ENCODE measurements at places on chromosomes 4 and X. TPM values are rescaled to one million over a fixed set of nuclear protein-coding genes. Genes with fewer than 3 reads are reported as not detected.

DNA sequence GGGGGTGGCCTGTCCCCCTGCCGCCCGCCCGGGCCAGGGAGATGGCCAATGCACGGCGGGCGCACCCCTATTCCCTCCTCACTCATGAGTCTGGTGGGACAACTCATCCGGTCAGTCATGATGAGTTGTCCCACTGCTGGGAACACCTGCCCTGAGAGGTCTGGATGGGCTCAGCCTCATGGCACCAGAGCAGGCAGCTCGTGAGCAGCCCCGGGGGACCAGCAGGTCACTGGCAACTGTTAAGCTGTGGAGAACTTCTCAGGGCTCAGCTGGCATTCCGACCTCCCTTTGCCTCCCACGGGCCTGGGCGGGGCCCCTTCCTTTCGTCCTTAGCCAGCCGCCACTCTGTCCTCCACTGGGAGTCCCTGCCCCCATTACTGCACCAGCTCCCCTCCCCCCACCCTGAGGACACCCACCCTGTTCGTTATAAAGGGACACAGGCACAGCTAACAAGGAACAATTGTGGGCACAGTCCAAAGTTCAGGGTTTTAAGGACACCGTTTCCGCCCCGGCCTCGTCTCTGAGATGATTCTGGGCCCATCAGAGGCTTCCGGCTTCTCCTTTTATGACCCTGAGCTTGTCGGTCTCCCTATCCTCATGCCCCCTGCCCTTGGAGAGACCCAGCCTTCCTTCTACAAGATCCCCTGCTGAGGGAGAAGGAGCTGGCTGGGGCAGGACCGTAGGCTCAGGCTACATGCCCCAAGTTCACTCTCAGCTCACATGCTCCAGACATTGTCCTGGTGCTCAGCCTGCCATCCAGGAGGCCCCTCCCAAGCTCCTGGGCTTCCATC lies 14.6 kb upstream of the KIAA0232 start:
- DNase-seq: no peak

DNA sequence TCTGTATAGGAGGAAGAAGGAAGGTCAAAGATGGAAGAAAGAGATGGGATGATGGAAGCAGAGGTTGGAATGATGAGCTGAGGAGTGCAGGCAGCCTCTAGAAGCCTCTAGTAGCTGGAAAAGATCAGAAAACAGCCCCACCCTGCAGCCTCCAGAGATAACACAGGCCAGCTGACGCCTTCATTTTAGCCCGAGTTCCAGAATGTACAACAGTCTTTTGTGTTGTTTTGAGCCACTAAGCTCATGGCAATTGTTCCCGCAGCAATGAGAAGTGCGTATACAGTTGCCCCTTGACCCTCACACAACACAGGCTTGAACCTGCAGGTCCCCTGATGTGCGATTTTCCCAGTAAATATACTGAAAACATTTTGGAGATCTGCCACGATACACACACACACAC lies 72.0 kb downstream of the WFS1 start:
- DNase-seq: no peak

- no peak for DNase-seq
These were observed 64.4 kb downstream of the ASMT start for GRCh38 chrX:1679238-1679637.

GRCh38 chr4:59503731-59504130 lies 1696.4 kb upstream of the ADGRL3 start:
- no peak for DNase-seq

DNA sequence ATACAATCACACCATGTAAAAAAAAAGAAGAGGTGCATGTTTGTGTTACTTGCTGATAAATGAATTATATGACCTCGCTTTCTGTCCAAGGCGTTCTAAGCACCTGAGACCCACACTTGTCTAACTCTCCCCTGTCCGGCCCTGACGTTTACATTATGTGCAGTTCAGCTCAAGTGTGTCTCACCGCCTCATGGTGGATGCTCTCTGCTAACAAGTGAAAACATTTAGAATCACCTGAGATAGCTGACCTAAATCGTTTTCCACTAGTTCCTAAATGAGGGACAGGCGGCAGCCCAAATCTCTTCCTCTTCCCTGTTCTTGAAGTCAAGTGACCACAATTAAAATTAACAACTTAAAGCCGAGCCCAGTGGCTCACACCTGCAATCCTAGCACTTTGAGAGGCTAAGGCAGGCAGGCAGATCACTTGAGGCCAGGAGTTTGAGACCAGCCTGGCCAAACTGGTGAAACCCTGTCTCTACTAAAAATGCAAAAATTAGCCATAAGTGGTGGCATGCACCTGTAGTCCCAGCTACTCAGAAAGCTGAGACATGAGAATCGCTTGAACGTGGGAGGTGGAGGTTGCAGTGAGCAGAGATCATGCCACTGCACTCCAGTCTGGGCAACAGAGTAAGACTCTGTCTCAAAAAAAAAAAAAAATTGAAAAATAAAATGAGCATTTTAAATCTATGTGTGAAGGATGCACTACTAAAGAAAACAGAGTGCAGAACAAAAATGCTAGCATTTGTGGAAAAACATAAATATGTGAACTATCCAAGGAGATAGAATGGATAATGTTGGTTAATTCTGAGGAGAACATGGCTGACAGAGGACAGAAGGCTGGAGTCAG lies 3.9 kb upstream of the TIFA start:
- no peak for DNase-seq

GRCh38 chr4:146585761-146586333 lies 52.8 kb upstream of the POU4F2 start:
- peak; percentile 4 for DNase-seq

DNA sequence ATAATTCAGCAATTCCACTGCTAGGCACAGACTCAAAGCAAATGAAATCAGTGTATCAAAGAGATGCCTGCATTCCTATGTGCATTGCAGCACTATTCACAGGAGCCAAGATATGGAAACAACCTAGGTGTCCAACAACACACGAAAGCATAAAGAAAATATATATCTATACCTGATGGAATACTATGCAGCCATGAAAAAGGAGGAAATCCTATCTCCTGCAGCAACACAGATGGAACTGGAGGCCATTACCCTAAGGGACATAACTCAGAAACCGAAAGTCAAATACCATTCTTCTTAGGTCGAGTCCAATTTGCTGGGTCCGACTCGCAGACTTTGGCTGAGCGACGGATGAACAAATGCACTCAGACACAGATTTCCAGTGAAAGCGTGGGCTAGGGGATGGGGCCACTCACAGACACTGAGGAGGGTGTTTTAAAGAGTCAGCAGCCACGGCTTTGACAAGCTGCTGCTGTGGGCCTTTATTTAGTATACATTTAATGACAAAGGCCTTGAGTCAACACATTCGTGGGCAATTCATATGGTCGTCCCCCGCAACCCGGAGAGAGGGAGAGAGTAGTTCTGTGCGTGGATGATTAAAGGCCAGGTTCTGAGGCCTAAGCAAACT lies 93.8 kb downstream of the DHRSX start:
- DNase-seq: no peak

DNA sequence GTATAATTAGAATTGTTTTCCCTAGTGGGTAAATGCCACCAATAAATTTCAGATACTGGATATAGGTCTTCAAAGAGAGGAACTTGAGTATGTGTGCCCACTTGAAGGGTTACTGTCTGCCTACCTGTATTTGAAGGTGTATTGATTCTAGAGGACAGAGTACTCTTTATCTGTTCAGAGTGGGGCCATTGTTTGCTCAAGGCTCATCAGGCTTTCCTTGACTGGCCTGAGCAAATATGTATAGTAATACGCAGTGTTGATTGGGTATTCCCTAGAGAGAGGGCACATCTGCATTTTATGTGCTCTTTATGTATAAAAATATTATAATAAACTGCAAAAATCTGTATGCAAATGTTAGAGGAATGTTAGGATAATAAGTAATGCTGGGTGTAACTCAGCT lies 23.7 kb downstream of the RP2 start:
- no peak for DNase-seq

- no peak for DNase-seq
These were observed 136.6 kb downstream of the PALLD start for GRCh38 chr4:168633496-168633895.

DNA sequence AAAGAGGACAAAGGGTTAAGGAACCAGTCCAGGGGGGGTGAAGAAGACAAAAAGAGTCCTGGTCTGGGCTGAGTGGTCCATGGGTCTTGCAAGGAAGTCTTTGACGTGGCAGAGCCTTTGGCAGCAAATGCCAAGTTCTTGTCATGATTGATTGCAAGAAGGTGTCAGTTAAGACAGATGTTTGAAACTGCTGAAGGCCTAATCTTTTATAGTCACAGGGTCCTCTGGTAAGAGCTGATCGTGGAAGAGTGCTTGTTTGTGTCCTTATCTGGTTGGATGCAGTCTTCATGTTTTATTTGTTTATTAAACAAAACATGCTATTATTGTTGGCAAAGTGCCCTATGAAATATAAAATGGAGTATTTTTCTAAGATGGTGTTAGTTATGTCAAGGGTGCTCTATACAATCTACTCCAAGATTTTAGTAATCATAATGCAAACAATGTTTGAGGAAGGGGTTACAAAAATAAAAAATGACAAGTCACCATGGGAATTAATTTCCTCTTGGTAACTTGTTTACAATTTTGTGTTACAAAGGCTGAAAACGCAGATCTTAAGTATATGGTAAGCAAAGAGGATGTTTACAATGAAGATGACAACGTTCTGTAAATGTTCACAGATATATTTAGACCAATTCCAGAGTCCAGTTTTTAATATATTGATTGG lies 85.9 kb downstream of the MAGED4 start:
- no peak for DNase-seq

GRCh38 chr4:20194123-20195013 lies 57.3 kb upstream of the SLIT2 start:
- peak; percentile 30 for DNase-seq

- no peak for DNase-seq
These were observed 79.0 kb downstream of the GPR82 start for GRCh38 chrX:41802958-41803357.

DNA sequence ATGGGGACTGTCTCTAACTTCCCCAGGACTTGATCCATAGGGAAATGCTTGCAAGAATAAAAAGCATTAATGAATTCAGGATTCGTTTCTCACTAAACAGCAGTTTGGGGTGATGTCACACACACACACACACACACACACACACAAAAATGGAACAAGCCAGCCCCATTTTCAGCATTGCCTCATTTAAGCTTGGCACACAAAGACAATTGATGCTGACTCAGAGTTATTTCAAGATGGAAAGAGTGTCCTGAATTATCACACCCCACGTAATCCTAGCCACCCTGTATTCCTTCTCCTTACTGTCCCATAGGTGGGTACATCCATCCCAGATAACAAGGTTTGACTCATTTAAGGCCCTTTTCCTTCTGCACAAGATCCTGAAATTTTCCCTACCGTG lies 345.1 kb upstream of the HS3ST1 start:
- no peak for DNase-seq

GRCh38 chr4:128590773-128591172 lies 218.7 kb upstream of the JADE1 start:
- DNase-seq: peak; percentile 56

DNA sequence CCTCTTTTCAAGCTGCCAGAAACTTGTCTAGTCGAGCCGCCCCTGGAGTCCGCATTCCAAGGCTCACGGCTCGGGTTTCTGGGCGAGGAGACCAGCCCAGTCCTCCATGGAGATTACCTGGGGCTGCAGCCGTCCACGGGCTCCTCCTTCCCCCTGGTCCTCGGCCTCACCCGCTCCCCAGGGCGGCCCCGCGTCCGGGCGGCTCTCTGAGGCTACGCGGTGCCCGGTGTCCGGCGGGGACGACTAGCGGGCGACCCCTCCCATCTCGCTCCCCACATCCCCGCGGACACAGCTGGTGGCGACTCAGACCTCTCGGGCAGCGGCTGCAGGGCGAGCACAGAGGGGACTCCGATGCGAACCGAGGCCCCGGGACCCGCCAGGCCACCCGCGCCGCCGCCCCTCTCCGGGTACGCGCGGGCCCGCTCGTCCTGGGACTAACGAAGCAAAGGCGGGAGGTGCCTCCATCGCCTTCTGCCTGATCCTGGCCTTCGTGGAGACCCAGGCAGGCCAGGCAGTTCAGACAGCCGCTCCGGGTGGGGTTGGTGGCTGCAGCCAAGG lies 159.4 kb downstream of the TRAM1L1 start:
- no peak for DNase-seq

DNA sequence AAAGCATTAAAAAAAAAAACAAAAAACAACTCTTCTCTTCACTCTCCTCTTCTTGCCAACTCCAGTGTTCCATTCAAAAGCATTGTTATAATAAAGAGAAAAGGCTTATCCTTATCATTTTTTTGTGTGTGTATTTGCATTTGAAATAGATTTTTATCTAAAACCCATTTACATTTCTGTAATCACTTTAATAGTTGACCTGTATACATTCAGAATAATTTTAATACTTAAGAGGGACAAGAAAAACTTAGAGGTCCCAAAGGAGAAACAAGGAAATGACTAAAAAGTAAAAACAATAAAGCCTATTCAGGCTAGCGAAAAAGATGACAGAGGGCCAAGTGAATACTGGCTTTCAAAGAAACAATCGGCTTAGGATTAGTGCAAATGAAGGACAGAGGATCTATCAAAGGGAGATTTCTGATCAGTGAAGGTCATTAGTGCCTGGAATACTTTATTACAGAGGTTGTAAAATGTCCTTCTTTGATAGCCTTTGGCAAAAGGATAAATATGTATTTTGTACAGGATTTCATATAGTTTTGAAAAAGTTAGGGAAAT lies 808.3 kb downstream of the RPA4 start:
- no peak for DNase-seq

DNA sequence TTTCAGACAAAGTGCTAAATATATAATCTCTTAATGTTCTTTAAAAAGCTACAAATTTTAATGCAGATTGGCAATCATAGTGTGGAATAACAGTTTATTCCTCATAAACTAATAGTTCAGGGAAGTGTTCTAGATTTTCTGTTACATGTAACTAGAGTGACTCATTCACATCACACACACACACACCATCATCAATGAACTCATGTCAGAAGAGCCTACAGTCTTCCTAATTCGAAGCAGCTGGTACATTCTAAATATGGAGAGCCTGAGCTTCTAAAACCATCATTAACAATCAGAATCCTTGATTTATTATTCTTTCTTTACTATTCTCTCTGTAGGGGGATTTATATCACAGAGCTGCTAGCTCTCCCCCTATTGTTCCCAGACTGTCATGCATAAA lies 49.6 kb downstream of the DKK2 start:
- DNase-seq: no peak

GRCh38 chr4:165070560-165070959 lies 16.9 kb downstream of the TRIM75 start:
- DNase-seq: no peak

GRCh38 chr4:143207555-143207954 lies 22.8 kb downstream of the USP38 start:
- DNase-seq: peak; percentile 45

SSX2B gene
- not detected for polyA plus RNA-seq

HSFX1 gene
- polyA plus RNA-seq: 1.2 TPM

MEPE gene
- polyA plus RNA-seq: not detected

RPS6KA6 gene
- polyA plus RNA-seq: 4.5 TPM

CCDC120 gene
- 4.1 TPM for polyA plus RNA-seq

MAGEA2 gene
- not detected for polyA plus RNA-seq

PGRMC1 gene
- polyA plus RNA-seq: 111 TPM

DGKK gene
- not detected for polyA plus RNA-seq

CXCL5 gene
- polyA plus RNA-seq: 0.46 TPM
